ENCODE measurements at places on chromosomes 3 and 15.

DNA sequence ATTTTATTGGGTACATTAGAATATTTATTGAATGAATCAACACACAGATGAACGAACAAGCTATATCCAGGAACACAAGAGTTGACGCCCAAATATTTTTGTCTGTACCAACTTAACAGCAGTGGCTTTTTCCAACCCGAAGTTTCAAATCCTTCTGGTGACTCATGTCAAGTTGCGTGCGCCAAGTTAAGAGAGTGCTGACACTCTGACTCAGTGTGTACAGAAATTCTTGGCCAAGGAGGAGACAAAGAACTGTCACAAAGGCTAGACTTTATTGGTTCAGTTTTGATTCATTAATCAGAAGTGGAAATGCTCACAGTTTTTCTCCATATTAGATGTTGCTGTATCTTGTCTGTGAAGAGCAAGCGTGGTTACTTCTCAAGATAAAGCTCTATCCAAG, 59.6 kb upstream of the TSC22D2 start:
- DNase-seq, result no peak

GRCh38 chr15:56472278-56472677, 7.3 kb upstream of the MNS1 start:
- DNase-seq, result no peak

DNA sequence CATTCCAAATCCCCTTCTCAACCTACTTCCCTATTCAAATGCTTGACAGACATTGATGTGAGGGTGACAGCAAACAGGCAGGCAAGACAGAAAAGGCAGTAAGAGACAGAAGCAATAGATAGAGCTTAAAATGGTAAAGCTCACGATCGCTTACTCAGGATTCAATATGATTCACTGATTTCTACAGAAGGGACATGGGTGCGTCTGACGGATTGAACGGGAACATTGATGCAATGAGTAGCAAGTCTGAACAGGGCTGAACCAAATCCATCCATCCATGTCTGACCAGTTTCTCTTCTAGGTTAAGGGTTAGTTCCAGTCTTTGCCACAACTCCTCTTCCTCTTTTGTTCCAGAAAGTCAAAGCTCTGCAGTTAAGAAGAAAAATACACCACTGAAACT, 35.1 kb downstream of the P2RY1 start:
- no peak for DNase-seq

GRCh38 chr3:148307443-148307843, 390.3 kb upstream of the AGTR1 start:
- DNase-seq, result no peak
